ENCODE measurements at places on chromosomes 5 and 9.

DNA sequence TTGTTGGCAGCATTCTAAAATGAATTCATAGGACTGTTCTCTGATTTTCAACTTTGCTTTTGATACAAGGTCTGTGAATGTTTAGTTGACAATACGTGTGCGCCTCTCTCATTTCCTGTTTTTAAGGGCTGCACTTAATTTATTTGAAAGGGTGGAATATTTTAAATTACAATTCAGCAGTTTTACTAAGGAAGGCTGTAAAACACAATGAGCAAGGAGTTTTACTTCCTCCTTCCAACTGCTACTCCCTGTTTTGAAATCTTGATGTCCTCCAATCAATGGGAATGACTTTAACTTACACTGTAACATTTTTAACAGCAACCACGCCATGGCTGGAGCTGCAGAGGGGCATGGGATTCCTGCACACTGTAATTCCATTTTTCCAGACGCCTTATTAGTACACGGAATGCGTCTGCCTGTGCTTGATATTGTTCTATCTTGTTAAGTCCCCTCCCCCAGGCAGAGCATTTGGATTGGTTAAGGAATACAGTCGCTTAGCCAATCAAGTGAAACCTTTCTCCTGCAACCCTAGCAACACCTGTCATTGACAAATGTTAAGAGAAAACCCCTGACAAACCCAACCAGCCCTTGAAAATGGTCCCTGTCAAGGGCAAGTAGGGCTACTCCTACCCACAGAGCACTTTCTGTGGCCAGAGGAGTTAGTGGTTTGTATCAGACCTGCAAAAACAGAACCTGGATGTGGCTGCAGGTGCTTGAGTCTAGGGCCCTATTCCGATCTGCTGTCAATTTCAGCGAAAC, 12.5 kb upstream of the ZSWIM6 start:
- peak; percentile 36 for DNase-seq

- DNase-seq: no peak
These were observed 120.6 kb downstream of the HMHB1 start for GRCh38 chr5:143932584-143932983.

DNA sequence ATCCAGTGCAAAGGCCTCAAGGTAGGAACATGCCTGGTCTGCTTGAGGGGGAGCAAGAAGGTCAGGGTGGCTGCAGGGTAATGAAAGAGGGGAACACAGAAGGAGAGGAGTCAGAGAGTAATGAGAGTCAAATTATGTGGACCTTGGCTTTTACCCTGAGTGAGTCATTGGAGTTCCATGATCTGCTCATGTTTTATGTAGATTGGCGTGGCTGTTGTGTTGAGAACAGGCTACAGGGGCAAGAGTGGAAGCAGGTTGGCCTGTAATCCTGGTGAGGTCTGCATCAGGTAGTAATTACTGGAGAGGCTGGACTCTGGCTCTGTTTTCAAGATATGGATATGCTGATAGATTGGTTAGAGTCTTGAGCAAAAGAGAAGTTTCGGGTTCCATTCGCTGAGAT, 177.7 kb upstream of the NR3C1 start:
- DNase-seq: no peak

DNA sequence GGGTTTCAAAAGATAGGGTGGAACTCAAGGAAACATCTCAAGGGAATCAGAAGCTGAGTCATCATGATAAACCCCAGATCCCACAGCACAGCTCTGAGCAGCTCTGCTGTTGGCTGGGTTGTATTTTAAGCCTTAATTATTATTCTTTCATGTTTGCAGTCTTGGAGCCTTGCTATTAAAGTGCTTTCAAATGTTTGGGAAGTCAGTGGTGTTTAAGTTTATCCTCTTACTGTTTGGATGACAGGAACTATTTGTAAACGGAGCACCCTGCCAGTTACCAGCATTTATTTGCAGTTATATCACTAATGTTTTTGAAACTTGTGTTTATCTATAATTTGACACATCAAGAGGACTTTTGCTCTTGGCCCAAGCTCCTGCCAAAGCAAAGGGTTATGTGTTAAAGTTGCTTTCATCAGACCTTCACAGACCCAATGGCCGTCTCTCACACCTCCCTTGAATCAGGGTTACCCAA, 141.1 kb upstream of the SPDL1 start:
- DNase-seq: peak; percentile 40

- DNase-seq: no peak
These were observed 40.0 kb downstream of the PSD2 start for GRCh38 chr5:139835656-139836055.

- DNase-seq: no peak
These were observed 6.7 kb downstream of the ADRB2 start for GRCh38 chr5:148833122-148833521.

- peak; percentile 51 for DNase-seq
These were observed 36.4 kb downstream of the MTMR12 start for GRCh38 chr5:32276173-32276853.

- no peak for DNase-seq
These were observed 563.9 kb downstream of the RAB3C start for GRCh38 chr5:59146729-59147128.

- no peak for DNase-seq
These were observed 515 bp downstream of the LCP2 start for GRCh38 chr5:170296935-170297588.
